ENCODE measurements at places on chromosomes 16 and 17.

- no peak for DNase-seq
Measured at GRCh38 chr16:35506018-35506897, 2046.8 kb downstream of the TP53TG3F start.

- DNase-seq, result peak; percentile 66
Measured at GRCh38 chr16:88633684-88634140, 4.7 kb upstream of the IL17C start.

- no peak for DNase-seq
Measured at GRCh38 chr16:51592001-51592501, 441.0 kb upstream of the SALL1 start.

DNA sequence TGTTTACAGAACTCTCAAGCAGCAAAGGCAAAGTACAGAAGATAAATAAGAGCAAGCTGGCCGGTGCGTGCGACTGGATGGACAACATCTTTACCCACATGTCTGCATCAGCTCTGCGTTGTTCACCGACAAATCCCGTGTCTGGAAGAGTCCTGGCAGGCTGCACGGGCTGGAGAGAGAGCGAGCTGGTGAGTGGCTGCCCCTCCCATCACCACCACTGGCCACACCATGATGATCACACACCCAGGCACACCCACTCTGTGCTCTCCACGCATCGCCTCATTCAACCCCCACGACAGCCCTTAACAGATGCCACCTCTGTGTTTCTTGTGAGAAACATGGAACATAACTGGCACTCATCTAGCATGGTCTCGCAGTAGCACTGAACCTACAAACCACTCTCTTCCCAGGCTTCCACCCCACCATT lies 59.2 kb downstream of the ANKRD11 start:
- DNase-seq, result no peak

- no peak for DNase-seq
Measured at GRCh38 chr16:20865420-20866131, 34.6 kb downstream of the DCUN1D3 start.

- no peak for DNase-seq
Measured at GRCh38 chr16:54430491-54431030, 144.0 kb upstream of the IRX3 start.

DNA sequence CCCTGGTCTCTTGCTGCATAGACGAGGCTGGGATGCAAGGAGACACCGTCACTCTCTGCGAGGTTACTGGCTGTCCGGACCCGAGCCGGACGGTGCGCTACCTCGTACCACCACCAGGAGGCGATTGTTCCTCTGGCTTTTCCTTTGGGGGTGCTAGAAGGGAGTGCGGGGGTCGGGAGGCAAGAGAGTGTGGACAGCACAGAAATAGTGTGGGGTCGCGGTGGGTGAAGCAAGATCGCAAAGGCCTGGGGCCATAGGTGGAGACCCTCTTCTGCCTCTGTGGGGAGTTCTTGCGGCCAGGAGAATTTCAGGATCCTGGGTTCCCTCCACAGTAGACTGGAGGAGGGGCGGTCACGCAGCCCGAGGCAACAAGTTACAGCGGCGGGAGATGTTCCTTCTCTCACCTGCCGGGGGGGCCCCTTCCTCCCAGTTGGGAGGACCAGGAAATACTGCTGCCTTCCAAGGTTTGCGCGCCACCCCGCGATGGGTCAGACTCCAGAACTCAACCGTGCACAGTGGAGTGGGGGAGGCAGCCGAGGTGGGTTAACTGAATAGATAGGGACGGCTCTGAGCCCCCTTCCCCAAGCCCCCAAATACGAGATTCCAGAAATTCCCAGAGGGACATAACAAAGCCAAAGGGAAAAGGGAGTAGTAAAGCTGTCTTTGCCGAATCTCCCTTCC lies 6.9 kb downstream of the PHOSPHO1 start:
- DNase-seq, result peak; percentile 65

GRCh38 chr17:74480290-74480689 lies 13.9 kb downstream of the CD300A start:
- DNase-seq, result no peak

DNA sequence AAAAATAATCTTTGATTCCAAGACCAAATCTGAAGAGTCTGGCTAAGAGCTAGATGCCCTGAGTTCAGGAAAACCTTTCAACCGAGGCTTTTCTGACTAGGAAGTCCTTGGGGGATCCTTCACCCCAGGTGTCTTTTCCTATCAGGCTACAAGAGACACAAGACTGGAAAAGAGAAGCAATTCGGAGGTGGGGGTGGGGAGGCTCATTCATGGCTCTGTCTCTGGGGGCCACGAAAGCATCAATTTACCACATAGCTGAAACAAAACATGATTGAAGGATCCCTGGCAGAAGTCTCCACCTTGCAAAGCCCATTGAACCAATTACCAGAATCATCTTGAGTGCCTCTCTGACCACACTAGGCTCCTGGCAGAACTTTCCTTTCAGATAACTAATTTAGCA lies 239.8 kb upstream of the SALL1 start:
- no peak for DNase-seq

- DNase-seq, result peak; percentile 38
Measured at GRCh38 chr17:32927724-32928585, at the start of gene TMEM98. TMEM98 (plus strand) TSS chr17:32928153; CDS start chr17:32931529, 3,376 bp downstream.

DNA sequence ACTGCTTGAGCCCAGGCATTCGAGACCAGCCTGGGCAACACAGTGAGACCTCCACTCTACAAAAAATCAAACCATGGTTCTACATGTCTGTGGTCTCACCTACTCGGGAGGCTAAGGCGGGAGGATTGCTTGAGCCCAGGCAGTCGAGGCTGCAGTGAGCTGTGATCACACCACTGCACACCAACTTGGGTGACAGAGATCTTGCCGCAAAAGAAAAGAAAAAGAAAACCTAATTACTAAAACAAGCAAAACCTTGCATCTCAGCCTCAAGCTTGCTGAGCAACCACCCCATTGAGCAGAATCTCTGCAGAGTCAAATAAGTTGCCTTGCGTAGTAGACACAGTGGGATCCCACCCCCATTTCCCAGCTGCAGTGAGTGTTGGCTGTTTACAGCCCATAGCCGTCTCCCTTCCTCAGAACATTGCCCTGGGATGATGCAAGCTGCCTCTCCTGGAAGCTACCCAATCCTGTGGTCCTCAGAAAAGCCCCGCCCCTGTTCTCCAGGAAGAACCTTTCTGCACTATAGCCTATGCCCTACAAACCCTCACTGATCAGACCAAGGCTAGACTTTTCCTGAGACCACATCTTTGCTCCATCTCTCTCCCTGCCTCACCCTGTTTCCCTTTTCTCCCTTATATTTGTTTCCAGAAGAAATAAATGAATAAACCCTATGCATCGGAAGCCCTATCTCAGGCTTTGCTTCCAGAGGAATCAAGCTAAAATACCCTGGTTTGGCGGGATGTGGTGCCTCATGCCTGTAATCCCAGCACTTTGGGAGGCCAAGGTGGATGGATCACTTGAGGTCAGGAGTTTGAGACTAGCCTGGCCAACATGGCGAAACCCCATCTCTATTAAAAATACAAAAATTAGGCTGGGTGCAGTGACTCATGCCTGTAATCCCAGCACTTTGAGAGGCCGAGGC lies 16.7 kb upstream of the ERN2 start:
- DNase-seq, result no peak

DNA sequence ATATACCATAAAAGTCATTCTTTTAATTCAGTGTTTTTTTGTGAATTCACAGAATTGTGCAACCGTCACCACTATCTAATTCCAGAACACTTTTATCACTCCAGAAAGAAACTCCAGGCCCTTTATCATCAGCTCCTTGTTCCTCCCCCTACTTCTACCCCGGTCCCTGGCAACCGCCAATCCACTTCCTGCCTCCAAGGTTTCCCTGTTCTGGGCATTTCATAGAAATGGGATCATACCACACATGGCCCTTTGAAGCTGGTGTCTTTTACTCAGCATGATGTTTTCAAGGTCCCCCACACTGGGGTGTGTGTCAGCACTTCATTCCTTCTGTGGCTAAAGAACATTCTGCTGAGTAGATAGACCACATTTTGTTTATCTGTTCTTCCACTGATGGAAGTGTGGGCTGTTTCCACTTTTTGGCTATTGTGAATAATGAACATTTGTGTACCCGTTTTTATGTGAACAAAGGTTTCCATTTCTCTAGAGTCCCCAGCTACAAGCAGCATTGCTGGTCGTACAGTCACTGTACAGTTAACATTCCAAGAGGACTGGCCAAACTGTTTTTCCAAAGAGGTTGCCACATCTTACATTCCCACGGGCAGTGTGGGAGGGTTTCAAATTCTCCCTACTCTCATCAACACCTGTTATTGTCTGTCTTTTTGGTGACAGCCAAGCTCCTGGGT lies 75.8 kb upstream of the ZNF469 start:
- DNase-seq, result no peak

GRCh38 chr16:85127379-85127723 lies 15.1 kb upstream of the CIBAR2 start:
- DNase-seq, result no peak

DNA sequence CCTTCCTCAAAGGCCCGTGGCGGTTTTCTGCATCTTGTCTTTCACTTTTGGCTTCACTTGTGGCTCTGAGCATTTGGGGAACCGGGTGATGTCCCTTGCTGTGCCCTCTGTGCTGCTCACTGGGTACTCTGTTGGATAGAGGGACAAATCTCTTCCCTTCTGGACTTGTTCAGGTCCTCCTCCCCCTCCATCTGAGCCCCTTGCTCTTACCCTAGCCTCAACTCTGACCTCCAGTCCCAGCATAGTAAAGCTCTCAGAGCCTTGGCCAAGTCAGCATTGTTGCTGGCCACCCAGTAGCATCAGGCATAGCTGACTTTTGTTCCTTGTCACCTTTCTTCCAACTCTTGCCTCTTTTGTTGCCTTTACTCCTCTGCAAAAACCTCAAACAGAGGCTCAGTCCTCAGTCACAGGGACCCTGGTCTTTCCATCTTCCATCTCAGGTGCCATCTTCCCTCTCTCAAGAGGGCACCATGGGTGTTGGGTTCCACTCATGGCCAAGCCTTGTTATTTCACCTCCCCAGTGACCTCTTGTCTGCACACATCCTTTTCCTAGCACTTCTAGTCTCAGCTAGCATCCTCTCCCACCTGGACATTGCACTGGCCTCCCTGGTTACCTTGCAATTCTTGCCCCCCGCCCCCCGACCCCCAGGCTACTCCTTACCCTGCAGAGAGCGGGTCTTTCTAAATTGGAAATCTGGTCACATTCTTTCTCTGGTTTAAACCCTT lies 393 bp upstream of the PSMB10 start:
- peak; percentile 86 for DNase-seq

DNA sequence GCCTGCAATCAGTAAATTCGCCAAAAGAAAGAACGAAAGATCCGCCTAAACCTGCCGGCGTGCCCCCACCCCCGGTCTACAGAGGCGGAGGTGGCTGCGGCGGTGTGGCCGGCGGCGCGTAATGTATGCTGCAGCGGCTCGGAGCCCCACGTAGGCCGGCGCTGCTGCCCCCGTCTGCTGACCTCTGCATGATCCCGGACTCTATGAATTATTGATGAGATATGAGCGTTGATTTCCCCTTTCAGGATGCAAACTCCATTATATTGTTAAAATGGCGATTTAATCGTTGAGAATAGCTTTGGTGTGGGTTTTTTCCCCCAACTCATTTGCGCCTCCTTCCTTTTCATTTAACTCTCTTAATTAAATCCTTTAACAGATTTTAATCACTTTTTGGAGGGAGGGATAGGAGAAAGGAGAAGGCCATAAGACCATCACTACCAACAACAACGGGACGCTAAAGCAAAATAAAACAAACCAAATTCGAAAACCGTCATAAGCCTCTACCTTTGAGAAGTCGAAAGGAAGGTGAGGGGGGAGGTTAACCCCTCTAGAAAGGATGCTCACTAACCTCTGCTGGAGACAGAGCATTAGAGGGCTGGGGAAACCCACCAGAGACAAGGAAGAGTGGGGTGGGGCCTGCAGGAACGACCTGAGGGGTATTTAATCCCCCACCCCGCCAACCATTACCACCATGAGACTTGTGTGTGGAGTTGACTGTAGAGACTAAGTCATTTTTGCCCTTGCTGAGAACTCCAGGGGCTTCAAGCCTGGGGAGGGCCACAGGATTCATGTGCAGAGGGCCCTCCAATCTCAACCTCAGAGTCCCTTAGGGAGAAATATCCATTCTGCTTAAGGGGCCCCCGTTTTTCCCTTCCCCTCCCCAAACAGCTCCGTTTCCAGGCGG lies 3.4 kb downstream of the HOXB3 start:
- DNase-seq, result no peak

GRCh38 chr17:59627770-59628171 lies 8.1 kb downstream of the CLTC start:
- no peak for DNase-seq

- no peak for DNase-seq
Measured at GRCh38 chr17:80647746-80648145, 103.1 kb downstream of the RPTOR start.

DNA sequence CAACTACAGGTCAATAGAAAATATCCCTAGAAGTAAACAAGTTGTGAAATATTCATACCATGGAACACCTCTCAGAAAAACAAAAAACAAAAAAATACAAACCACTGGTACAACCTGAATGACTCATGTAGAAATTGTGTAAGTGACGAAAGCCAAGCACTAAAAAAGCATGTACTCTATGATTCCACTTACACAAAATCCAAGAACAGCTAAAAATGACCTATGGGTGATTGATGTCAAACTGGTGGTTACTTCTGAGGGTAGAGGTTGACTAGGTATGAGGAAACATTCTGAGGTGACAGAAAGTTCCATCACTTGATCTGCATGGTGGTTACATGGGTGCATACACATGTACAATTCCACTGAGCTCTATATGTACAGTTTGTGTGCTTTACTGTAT lies 31.1 kb downstream of the DHRS7C start:
- DNase-seq, result no peak

DNA sequence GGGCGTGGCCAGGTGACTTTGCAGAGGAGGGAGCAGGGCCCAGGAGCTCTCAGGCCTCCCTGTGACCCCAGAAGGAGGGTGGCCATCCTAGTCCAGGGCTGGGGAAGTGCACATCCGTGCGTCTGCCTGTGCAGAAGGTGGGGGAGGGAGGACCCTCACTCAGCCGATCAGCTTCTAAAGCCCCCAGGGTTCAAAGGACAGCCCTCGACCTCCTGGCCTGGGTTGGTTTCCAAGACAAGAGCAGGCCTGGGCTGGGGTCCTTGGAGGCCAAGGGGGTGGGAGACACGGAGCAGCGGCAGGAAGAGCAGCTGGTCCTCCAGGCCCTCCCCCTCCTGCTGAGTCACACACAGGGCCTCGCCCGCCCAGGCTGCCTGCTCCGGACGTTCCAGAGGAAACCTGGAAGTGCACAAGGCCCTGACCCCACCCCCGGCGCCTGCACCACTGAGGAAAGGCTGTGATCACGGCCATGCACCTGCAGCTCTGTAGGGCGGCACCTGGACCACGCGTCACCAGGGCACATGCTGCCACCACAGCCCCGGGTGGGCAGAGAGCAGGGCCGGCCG lies 67.1 kb upstream of the ZNF469 start:
- no peak for DNase-seq

- DNase-seq, result no peak
Measured at GRCh38 chr16:3734084-3734757, 16.9 kb upstream of the TRAP1 start.

DNA sequence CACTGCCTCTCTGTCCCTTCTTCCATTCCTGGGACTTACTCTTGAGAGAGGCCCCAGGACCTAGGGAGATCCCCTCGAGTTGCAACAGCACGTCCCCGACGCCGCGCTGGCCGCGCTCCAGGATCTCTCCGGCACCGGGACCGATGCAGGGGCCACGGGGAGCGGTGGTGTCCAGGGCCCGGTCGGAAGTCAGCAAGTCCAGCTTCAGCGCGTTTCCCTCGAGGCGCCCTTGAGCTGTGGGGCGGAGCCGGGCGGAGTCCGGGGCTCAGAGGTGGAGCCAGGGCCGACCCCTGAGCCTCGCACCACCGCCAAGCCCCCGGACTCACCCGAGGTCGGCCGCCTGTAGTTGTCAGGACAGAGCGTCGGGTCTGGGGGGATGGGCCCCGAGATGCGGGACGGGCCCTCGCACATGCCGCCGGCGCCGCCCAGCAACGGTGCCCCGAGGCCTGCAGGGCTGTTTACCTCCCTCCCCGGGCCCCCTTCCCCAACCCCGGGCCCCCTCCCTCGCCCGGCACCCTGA lies 458 bp downstream of the ENKD1 start:
- no peak for DNase-seq

Measured in GM12891 (cell line).